ENCODE measurements at places on chromosomes 13 and 19.
A peak's percentile ranks its signal among the peaks of the same experiment; 100 is the strongest.

GRCh38 chr13:30442926-30443325, 20.6 kb downstream of the UBE2L5 start:
- H3K36me3 ChIP-seq = no peaks in the 10 kb centered on the region
- no peak overlapping the region for H3K27ac ChIP-seq
- no peak for DNase-seq
- no peaks in the 10 kb centered on the region for H3K4me1 ChIP-seq

GRCh38 chr13:30615866-30616541, 1.7 kb upstream of the USPL1 start:
- DNase-seq = no peak
- no peaks in the 10 kb centered on the region for H3K27me3 ChIP-seq
- H3K4me1 ChIP-seq = peaks cover 6% of the 10 kb centered on the region
- H3K4me3 ChIP-seq = peak overlapping the region; percentile 74
- H3K36me3 ChIP-seq = no peaks in the 10 kb centered on the region
- peak overlapping the region; percentile 100 for H3K27ac ChIP-seq

- H3K4me3 ChIP-seq = no peak overlapping the region
- DNase-seq = no peak
- no peaks in the 10 kb centered on the region for H3K36me3 ChIP-seq
- no peak overlapping the region for H3K27ac ChIP-seq
- no peaks in the 10 kb centered on the region for H3K4me1 ChIP-seq
- no peaks in the 10 kb centered on the region for H3K27me3 ChIP-seq
Observed at GRCh38 chr13:38376546-38376945, 26.9 kb downstream of the UFM1 start.

DNA sequence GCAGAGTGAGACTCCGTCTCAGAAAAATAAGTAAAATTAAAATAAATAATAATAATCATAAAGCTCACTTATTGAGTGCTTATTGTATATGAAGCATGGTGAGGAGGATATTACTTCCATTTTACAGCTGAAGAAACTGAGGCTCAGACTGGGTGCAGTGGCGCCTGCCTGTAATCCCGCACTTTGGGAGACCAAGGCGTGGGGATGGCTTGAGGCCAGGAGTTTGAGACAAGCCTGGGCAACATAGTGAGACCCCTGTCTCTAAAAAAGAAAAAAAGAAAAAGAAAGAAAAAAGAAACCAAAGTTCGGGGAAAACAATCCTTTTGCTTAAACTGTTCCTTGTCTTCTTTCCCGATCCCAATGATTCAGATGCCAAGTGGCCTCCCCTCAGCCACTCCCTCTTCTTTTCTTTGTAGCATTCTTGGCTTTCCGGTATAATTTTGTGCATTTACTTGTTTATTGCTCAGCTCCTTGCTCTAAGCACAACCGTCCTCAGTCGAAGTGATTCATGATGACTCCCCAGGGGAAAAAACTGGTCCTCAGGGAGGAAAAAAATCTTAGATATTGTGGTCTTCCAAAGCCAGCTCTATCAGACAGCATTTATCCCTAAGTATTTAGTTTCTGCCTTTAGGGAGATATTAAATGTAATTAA, 965 bp upstream of the EIF3G start:
- H3K27ac ChIP-seq = peak overlapping the region; percentile 33
- peak overlapping the region; percentile 71 for H3K4me3 ChIP-seq
- no peak for DNase-seq
- peaks cover 8% of the 10 kb centered on the region for H3K4me1 ChIP-seq
- H3K36me3 ChIP-seq = no peaks in the 10 kb centered on the region

DNA sequence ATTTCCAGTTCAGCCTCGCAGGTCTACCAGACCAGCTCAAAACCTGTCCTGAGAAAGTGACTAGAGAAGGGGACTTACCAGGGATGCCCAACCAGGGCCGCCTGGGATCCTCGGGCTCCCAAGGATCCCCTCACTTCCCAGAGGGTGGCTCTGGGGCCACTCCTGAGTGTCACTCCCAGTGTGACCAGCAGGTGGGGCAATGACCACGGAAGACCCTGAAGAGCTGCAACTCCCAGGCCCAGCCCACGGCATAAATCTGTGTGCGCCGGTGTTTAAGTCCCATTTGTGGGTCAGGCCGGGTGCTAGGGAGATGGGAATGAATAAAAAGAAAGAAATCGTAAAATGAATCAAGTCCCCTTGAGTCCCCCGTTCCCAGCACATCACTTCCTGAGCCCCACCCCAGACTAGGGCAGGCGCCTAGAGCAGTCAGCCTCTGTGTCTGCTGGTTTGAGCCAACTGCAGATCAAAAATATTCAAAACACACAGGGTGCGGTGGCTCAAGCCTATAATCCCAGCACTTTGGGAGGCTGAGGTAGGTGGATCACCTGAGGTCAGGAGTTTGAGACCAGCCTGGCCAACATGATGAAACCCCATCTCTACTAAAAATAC, 10.7 kb downstream of the PTGIR start:
- no peaks in the 10 kb centered on the region for H3K36me3 ChIP-seq
- no peak overlapping the region for H3K4me3 ChIP-seq
- H3K27ac ChIP-seq = no peak overlapping the region
- H3K27me3 ChIP-seq = no peaks in the 10 kb centered on the region
- peaks cover 10% of the 10 kb centered on the region for H3K4me1 ChIP-seq

DNA sequence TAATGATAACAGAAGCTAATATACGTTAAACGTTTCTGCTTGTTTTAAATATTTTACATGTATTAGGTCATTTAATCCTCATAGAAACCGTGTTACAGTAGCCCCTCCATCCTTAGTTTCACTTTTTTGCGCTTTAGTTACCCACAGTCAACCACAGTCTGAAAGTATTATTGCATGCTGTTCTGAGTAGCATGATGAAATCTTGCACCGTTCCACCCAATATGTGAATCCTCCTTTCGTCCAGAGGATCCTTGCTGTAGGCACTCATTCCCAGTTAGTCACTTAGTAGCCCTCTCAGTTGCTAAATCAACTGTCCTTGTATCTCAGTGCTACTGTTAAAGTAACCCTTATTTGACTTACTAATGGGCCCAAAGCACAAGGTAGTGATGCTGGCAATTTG, 257.8 kb downstream of the ENOX1 start:
- no peaks in the 10 kb centered on the region for H3K4me1 ChIP-seq
- H3K4me3 ChIP-seq = no peak overlapping the region
- H3K27me3 ChIP-seq = no peaks in the 10 kb centered on the region
- DNase-seq = no peak

DNA sequence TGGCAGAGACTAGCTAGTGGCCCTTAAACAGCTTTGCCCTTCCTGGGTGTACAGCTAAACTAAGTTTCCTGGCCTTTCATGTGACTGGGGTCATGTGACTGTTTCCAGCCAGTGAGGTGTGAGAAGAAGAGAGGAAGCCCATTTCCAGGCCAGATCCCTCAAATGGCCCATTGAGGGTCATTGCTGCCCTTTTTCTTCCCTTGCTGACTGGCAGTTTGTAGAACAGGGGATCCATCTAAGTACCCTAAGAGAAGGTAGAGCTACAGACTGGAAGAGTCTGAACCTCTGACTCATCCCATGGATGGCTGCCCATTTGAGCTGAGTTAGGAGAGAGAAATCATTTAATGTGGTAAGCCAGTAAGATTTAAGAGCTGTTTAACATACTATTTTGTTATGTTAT, 2.8 kb downstream of the SWSAP1 start:
- no peak for DNase-seq
- peaks cover 6% of the 10 kb centered on the region for H3K4me1 ChIP-seq
- peak overlapping the region; percentile 67 for H3K27ac ChIP-seq
- no peak overlapping the region for H3K4me3 ChIP-seq

GRCh38 chr19:51689751-51690453, 3.2 kb upstream of the SPACA6 start:
- peaks cover 12% of the 10 kb centered on the region for H3K4me1 ChIP-seq
- H3K36me3 ChIP-seq = no peaks in the 10 kb centered on the region
- H3K4me3 ChIP-seq = peak overlapping the region; percentile 100
- no peak for DNase-seq
- no peaks in the 10 kb centered on the region for H3K27me3 ChIP-seq

DNA sequence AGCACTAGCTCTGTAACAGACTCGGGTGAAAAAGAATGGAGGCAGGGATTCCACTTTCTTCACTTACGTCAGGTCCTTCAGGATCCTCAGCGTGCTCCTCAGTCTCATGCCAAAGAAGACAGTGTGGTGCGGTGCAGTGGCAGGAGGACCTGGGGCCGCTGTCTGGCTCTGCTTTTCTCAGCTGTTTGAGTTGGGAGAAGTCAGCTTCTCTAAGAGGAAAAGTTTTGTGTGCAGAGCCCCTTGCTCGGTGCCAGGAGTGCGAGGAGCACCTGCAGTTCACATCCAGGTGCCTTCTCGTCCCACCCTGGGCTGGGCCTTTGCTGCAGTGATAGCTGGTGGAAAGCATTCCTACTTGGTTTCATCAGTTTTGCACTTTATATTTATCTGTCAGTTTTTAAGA, 77.9 kb upstream of the TEX29 start:
- no peaks in the 10 kb centered on the region for H3K27me3 ChIP-seq
- no peaks in the 10 kb centered on the region for H3K4me1 ChIP-seq
- no peak overlapping the region for H3K4me3 ChIP-seq
- no peaks in the 10 kb centered on the region for H3K36me3 ChIP-seq

DNA sequence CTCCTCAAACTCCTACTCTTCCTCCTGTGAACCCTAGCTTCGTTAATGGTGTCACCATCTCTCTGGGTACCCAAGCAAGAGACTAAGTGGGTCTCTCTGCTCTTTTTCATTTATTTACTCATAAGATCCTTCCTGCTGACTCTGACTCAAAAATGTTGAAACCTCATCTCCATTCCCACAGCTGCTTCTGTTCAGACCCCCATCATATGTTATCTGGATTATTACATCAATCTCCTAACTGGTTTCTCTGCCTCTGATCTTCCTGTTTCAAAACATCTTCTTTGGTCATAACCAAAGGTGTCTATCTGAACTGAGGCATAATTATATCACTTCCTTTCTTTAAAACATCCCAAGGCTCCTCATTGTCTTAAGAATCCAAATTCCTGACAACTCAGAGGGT, 2.0 kb upstream of the MEDAG start:
- H3K27me3 ChIP-seq = peaks cover 10% of the 10 kb centered on the region
- H3K4me1 ChIP-seq = no peaks in the 10 kb centered on the region
- no peaks in the 10 kb centered on the region for H3K36me3 ChIP-seq
- DNase-seq = no peak

DNA sequence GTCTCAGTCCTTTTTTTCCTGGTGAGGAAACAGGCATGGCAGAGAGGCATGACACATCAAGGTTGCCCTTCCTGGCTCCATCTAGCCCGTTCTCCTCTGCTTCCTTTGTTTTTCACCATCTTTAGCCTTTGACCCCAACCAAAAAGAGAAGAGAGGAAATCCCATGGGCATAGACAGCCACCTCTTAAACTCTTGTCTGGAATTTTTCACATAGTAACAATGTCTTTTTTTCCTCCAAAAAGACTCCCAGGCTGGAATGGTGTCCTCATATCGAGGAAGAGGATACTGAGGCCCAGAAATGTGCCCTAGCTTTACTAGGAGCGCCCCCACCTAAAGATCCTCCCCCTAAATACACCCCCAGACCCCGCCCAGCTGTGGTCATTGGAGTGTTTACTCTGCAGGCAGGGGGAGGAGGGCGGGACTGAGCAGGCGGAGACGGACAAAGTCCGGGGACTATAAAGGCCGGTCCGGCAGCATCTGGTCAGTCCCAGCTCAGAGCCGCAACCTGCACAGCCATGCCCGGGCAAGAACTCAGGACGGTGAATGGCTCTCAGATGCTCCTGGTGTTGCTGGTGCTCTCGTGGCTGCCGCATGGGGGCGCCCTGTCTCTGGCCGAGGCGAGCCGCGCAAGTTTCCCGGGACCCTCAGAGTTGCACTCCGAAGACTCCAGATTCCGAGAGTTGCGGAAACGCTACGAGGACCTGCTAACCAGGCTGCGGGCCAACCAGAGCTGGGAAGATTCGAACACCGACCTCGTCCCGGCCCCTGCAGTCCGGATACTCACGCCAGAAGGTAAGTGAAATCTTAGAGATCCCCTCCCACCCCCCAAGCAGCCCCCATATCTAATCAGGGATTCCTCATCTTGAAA, at the start of gene GDF15:
GDF15 (plus strand) TSS at position 484 of the 868 bp plus-strand sequence; CDS start at position 516, 32 bp downstream.
- DNase-seq = no peak
- no peaks in the 10 kb centered on the region for H3K4me1 ChIP-seq
- no peaks in the 10 kb centered on the region for H3K36me3 ChIP-seq
- peak within 1 kb of the TSS; percentile 59 for H3K4me3 ChIP-seq

- H3K27ac ChIP-seq = no peak overlapping the region
- no peaks in the 10 kb centered on the region for H3K36me3 ChIP-seq
- no peak overlapping the region for H3K4me3 ChIP-seq
- no peaks in the 10 kb centered on the region for H3K4me1 ChIP-seq
- DNase-seq = no peak
Observed at GRCh38 chr13:58963321-58963720, 1200.4 kb downstream of the DIAPH3 start.

- no peaks in the 10 kb centered on the region for H3K27me3 ChIP-seq
- DNase-seq = peak; percentile 74
- H3K36me3 ChIP-seq = no peaks in the 10 kb centered on the region
- peak within 1 kb of the TSS; percentile 96 for H3K27ac ChIP-seq
- no peaks in the 10 kb centered on the region for H3K4me1 ChIP-seq
Observed at GRCh38 chr13:110561344-110562035, at the start of gene RAB20. Gene RAB20 (minus strand): TSS chr13:110561722. CDS start chr13:110561519, 203 bp downstream.

DNA sequence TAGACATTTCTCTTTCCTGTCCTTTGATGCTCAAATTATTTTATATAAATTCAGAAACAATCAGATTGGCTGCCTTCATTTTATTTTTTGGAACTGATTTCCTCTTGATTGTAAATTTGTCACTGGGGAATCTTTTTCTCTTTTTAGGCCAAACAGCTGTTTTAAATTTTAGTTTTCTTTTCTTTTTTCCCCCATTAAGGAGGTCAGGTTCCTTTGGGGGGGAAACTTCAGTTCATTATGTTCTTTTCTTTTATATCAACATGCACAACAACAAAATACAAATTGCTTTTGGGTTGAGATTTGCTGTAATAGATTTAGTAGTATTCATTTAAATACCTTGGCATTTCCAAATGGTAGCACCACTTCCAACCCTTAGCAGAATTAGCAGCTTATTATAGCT, 264.8 kb upstream of the SPRY2 start:
- DNase-seq = no peak
- H3K4me1 ChIP-seq = no peaks in the 10 kb centered on the region
- no peaks in the 10 kb centered on the region for H3K36me3 ChIP-seq
- H3K4me3 ChIP-seq = no peak overlapping the region

GRCh38 chr13:106566641-106567473, 1.1 kb downstream of the ARGLU1 start:
- H3K4me1 ChIP-seq = no peaks in the 10 kb centered on the region
- H3K36me3 ChIP-seq = no peaks in the 10 kb centered on the region
- DNase-seq = peak; percentile 55

DNA sequence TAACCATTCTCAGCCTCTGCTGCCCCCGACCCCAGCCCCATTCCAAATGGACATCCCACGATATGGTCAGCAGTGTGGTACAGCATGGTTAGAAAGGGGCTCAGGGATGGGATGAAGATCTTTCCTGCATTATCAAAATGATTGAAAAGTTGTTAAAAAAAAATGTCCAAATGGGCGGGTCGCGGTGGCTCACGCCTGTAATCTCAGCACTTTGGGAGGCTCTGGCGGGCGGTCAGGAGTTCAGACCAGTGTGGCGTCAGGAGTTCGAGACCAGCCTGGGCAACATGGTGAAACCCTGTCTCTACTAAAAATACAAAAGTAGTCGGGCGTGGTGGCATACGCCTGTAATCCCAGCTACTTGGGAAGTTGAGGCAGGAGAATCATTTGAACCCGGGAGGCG, 54.3 kb upstream of the ZNF254 start:
- no peaks in the 10 kb centered on the region for H3K27me3 ChIP-seq
- H3K36me3 ChIP-seq = no peaks in the 10 kb centered on the region
- H3K4me1 ChIP-seq = peaks cover 7% of the 10 kb centered on the region
- H3K27ac ChIP-seq = peak overlapping the region; percentile 94

GRCh38 chr13:80740071-80740470, 399.1 kb upstream of the SPRY2 start:
- H3K27me3 ChIP-seq = no peaks in the 10 kb centered on the region
- H3K27ac ChIP-seq = no peak overlapping the region
- no peaks in the 10 kb centered on the region for H3K36me3 ChIP-seq
- H3K4me1 ChIP-seq = no peaks in the 10 kb centered on the region
- H3K4me3 ChIP-seq = no peak overlapping the region
- DNase-seq = no peak

Data from breast epithelium (tissue), 4 donors.